ENCODE measurements at places on chromosomes 12 and 14.

- DNase-seq: no peak
These were observed 88.2 kb downstream of the SYNE2 start for GRCh38 chr14:63941023-63941422.

GRCh38 chr14:95961481-95961880 lies 77.7 kb upstream of the C14orf132 start:
- no peak for DNase-seq

DNA sequence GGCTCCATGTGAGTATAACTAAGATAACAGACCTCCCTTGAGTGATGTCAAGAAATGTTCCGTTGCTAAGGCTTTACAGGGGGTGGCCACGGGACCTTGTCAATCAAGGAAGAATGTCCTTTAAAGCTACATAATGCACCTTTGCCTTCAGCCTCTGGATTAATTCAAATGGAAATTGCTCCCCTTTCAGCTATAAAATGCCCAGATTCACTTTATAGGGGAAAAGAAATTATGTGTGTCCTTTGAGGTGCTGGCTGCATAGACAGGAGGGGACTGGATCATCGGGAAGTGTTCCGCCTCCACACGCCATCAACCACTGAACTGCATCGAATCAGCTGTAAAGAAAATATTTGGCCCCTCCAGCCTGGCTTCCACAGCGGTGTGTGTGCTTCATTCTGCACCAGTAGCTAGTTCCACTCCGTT lies 415.4 kb downstream of the DPF3 start:
- no peak for DNase-seq

DNA sequence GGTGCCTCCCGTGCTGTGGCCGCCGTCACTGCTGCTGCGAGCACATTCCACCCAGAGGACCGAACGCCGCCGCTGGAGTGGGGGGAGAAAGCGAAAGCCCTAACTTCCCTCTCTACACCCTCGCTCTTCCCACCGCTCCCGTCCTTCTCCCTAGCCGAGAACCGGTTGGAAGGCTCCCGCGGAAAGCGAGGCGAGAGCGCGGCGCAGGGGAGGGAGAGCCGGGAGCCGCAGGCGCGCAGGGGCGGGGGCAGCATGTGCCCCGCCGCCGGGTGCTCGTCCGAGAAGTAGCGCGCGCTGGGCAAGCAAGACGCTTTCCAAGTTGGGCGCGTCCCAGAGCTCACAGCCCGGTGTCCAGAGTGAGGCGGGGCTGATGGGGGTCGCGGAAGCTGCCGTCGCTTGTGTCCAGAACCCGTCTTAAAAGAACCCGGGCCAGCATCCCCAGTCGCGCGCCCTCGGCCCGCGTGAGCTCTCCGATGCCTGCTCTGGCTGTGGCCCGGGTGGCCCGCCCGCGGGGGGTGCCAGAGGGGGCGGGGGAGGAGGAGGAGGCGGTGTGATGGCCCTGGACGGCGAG lies at the start of gene TRHDE:
Gene TRHDE, plus strand, starts transcription at position 280 of the 571 bp plus-strand sequence. Its CDS starts 274 bp downstream, at position 554.
- peak; percentile 33 for DNase-seq

DNA sequence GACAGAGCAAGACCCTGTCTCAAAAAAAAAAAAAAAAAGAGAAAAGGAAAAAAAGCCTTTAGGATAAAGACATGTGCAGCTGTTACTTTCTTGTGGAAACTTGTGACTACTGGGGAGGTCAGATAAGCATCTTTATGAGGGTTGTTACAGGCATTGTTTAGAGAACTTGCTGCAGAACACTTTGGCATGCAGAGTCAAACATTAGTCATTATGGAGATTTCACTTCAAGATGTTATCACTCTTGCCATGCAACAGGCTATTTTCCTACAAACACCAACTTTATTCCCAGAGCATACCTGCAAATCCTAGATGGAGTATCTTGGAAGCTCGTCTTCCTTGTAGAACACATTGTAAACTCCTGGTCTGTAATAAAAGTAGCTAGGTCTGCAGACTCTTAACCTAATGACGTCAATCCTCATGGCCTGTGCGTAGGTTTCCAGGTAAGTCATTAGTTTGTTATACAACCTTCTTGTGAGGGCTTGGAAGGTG lies 36.3 kb upstream of the WDR89 start:
- DNase-seq: peak; percentile 97
